Trophoblast cell (in vitro differentiated cells and primary cell): ENCODE measurements at places on chromosomes 1 and 21.
A peak's percentile ranks its signal among the peaks of the same experiment; 100 is the strongest.

DNA sequence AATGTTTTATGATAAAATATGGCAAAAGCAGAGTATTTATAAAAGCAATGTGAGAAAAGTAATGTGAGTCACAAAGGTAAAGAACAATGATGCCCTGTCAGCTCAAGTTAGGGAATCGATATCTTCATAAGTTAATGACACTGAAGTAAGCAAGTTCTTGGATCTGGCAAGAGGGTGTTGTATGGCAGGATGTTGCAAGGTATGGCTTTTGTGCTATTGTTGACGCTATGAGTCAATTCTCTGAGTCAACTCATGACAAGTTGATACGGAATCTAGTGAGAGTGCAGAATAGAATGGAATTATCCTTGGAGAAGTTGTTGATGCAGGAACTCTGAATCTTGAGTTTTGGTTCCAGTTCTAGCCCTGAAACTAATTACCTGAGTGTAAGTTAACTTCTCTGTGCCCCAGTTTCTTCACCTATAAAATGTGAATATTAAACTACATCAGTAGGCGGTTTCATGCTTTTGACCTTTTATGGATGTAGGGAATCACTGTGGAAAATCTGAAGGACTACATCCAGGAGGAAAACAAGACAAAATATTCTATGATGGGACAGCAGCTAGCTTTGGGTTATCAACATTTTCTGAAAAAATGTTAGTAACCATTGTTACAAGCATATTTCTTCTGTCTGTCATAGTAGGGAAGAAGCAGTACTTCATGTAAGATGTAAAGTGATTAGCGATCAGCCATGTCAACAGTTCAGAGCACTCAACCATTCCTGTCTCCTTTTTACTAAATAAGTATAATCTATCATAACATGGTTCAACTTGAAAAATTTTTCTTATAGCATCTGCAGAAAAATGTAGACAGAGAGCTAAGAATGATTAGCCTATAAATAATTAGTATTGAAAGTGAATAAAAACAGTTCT lies 96.9 kb downstream of the ATP6V1G3 start:
- peak; percentile 80 for DNase-seq

GRCh38 chr1:246632281-246633168 lies 66.3 kb downstream of the CNST start:
- peak; percentile 13 for DNase-seq

- no peak for DNase-seq
These were observed 97.6 kb downstream of the NAV1 start for GRCh38 chr1:201636510-201636971.

GRCh38 chr1:13756557-13757315 lies 56.7 kb downstream of the PRDM2 start:
- DNase-seq: no peak

DNA sequence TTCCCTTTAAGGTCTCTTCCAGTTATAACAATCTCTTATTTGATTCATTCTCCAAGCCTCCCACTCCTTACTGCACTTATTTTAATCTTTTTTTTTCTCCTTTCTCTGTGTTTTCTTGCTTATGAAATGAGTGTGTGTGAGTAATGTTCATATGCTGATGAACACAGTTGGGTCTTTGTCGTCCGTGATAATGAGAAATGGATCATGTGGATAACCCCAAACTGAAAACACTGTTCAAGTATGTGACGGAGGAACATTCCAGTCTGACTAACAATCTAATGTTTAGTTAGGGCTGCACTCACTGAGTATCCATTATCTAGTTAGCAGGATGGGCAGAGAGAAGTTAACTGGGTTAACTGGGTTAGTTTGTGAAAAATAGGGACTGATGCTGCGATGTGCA lies 253.1 kb upstream of the DUSP10 start:
- no peak for DNase-seq

DNA sequence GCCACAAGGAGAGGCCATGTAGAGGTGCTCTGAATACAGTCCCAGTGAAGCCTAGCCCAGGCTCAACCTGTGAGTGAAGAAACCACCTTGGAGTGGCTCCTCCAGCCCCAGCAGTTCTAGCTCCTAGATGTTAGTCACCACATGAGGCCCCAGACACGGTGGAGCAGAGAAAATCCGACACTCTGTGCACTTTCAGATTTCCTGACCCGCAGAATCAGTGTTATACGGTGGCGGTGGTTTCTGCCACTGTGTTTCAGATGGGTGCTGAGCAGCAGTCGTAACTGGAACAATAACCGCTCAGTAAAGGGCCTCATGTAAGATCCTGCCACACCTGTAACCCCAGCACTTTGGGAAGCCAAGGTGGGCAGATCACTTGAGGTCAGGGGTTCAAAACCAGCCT lies 36.1 kb upstream of the ZBTB8A start:
- no peak for DNase-seq

DNA sequence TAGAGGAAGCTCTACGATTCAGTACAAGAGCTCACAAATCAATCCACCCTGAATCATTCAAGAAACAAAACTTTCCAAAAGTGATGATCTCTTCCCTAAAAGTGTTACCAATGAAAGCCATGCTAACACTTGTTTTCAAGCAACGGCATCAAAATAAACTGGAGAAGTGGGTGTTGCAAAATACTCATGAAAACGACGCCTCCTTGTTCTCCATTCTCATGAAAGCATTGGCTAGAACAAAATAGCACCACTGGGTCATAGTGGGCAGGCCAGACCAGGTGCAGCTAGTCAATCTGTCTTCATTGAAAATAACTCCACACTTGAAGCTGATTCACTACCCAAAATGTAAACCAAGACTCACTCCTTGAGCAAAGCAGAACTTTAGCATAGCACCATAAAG lies 4.3 kb downstream of the TIAM1 start:
- no peak for DNase-seq

DNA sequence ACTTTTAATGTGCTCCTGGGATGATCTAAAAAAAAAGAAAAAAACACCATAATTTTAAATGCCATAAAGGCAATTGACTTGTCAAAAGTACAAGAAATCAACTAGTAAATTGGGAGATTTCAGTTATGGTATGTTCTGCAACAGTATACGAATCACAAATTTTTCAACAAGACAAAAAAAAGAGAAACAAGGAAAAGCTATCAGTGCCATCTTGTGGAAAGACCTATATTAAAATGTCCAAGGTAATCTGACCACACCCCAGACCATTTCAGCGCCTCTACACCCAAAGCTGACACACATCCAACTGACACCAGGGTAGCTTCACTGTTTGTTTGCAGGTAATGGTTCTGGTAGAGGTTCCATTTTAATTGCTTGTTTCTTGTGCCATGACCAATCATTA lies 5.0 kb upstream of the DUSP23 start:
- peak; percentile 15 for DNase-seq

DNA sequence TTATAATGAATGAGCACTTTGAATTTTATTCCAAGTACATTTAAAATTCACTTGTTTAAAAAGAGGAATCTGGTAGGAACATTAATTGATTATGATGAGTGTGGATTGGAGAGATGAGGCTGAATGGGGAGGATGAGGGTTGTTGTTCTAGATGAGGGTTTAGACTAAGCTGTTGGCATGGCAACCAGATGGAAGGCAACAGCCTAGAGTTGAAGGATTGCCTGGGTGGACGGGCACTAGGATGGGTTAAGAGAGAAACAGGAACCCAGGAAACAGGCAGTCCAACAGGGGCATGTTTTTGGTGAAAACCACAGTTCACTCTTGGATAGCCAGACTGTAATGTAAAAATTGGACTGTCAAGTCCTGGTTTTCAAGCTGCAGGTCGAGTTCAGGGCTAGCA lies 125.5 kb downstream of the CHRM3 start:
- no peak for DNase-seq

DNA sequence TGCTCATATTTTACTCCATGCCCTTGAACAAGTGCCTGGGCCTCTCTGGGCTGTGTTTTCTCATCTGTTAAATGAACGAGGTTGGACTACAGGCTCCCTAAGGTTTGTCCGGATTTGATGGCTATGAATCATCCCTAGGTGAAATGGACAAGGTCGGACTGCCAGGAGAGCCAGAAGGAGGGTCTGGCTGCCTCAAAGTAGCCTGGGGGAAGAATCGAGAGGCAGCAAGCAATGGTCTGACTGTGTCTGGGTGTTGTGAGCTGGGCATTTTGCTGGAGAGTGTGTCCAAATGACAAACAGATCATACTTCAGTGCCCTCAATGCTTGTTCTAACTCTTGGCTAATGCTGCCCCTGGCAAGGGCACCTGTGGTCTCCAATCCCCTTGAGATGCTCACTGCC lies 730.9 kb downstream of the PTPRU start:
- no peak for DNase-seq

GRCh38 chr1:67350783-67351182 lies 43.1 kb downstream of the IL12RB2 start:
- DNase-seq: no peak

- no peak for DNase-seq
These were observed 14.1 kb upstream of the NUF2 start for GRCh38 chr1:163307479-163308171.

GRCh38 chr1:182143825-182144645 lies 82.5 kb upstream of the ZNF648 start:
- peak; percentile 33 for DNase-seq

DNA sequence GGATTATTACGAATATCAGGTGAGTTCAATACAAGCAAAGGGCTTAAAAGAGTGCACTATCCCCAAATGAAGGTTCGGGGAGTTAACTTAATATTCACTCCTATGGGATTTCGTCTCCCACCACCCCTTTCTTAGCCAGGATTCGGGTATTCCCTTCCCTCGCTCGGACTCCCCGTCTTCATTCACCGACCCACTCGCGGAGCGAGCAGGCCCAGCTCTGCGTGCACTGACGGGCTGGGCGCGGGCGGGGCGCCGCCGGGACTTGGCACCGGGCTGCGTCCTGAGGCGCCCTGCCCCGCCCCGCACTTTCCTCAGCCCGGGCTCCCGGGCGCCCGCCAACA lies 7.7 kb upstream of the MPZL1 start:
- no peak for DNase-seq

DNA sequence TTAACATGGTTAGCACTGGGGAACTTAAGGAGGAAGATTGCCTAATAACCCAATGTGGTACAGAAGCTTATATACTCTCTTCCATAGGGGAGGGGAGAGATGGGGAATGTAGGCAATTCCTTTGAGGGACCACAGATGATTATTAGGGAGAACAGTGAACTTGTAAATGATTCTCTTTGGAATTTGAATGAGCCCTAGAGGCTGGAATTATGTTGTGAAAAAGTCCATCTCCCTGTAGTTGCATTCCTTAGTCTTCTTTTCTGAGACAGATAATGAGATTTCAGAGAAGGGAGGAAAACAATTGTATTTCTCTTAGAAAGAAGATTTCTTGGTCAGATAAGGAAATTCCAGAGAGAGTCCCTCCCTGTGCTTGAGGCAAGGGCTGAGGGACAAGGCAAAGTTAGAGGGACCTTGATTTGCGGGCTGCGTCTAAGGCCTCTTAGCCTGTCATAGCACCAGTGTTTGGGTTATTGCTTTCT lies 89.0 kb upstream of the HMCN1 start:
- peak; percentile 75 for DNase-seq

DNA sequence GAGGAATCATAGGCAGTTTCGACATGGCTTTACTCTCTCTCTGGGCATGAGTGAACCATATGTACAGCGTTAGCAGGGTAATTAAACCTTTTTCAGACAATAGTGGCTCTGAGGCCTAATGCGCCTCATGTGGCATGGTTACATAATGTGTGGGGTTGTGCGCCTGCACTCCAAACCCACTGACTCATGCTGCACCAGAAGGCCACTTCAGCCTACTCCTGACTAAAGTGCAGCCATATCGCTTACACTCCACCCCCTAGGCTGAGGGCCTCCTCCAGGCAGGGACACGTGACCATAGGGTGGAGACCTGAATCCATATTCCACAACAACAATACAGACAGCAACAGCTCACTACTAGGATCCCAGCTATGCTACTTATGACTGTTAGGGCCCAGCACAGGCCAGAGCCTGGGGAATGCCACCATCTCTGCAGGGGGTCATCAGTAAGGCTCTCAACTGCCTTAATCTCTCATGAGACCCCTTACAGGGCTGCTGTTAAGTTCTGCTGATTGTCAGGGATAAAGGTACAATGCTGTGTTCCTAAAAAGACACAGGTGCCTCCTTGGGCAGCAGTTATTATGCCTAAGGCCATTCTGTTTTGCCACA lies 13.4 kb upstream of the ODF2L start:
- DNase-seq: no peak

DNA sequence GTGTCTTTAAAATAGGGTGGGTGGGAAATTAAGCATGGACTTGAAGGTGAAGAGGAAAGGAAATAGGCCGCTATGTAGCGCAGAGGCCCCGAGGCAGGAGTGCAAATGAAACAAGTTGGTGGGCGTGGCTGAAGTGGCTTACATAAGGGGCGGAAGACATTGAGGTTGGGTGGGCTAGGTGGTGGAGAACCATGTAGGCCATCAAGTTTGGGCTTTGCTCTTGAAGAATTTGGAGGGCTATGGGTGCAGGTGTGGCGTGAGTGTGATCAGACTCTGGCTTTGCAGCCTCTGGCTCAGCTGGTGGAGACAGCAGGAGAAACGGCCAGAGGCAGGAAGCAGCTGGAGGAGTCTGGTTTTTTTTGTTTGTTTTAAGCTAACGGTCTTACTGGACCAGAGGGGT lies 6.7 kb downstream of the SLFNL1 start:
- DNase-seq: no peak

- no peak for DNase-seq
These were observed 24.8 kb downstream of the LHX4 start for GRCh38 chr1:180254854-180255253.

GRCh38 chr1:222643938-222644635 lies 26.2 kb downstream of the MIA3 start:
- peak; percentile 100 for DNase-seq

GRCh38 chr1:192615055-192615454 lies 20.9 kb upstream of the RGS13 start:
- DNase-seq: no peak

DNA sequence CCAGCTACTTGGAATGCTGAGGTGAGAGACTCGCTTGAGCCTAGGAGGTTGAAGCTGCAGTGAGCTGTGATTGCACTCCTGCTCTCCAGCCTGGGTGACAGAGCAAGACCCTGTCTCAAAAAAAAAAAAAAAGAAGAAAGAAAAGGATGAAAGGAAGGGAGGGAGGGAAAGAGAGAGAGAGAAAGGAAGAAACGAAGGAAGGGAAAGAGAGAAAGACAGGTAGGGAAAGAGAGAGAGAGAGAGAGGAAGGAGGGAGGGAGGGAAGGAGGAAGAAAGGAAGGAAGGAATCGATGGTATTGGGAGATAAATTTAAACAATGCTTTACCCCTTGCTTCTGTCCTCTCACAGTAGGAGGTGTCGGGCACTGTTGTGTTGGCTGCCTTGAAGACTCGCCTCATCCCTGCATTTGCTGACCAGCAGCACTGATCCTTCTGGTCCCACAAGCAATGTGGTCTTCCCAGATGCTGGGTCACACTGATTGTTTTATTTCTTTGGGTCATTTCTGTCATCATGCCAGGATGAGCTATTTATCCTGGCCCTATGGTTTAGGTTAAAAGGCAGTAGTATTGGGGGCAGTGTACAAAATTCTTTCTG lies 30.9 kb downstream of the GPR137B start:
- no peak for DNase-seq

- no peak for DNase-seq
These were observed 50.5 kb downstream of the PDE9A start for GRCh38 chr21:42703965-42704364.

DNA sequence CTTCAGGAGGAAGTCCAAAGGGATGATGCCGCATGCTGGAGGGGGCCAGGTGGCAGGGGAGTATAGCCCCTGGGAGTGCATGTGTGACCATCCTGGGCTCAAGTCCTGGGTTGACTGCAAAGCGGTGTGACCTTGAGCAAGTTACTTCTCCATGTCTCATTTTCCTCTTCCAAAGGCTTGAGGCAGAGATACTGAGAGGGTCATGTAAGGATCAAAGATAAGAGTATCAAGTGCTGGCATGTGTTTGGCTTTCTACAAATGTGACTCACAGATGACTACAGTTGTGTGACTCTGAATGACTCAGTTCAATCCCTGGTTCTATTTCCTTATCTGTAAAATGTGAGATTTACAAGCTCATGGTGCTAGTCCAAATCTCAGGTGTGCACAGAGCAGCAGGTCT lies 26.1 kb downstream of the PROK1 start:
- DNase-seq: peak; percentile 78
